ENCODE measurements at places on chromosomes 6 and 20.

DNA sequence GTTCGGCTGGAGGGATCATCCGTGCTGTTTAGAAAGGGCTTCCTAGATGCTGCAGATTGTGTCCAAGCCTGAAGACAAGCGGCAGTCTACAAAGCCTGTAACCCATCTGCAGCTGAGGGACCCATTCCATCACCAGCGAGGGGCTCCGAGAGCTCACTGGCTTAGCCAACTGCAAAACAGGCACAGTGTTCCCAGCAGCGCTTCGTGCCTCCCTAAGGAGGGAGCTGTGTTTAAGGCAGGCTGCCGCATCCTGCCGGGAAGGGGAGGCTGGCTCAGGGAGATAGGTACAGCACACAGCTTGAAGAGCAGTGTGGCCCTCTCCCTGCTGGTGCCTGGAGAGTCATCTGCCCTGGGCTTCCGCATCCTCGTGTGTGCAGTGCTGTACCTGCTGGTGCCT lies 32.4 kb downstream of the DUSP22 start:
- DNase-seq, result no peak

DNA sequence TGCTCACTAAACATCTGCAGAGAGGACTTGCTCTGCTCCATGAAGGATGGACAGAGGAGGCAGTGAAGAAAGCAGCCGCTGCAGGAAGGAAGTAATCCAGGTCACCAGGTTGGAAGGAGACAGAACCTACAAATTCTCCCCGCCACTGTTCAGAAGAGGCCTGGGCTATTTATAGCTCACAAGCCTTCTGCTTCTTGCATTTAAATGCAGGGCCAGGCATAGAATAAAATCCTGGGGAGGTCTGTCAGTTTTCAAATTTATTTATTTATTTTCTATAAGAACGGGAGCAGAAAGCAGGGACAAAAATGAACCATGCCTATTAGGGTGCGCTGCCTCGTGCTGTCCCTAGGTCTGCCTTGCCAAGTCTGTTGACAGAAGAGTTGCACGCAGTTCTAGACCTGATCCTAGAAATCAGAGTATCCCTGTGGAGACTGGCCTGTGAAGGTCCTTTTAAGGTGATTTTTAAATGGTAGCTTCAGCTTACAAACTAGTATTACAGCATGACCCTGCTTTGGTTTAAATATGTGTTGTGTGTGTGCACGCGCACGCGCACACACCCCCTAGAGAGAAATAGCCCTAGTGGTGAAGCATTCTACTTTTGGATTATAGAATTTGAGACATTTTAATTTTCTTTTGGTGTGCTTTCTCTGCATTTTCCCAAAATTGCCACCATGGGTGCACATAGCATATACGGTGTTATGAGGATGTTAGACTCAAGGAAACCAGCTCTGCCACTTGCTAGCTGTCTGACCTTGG lies 19.5 kb downstream of the RIMS4 start:
- DNase-seq, result no peak

GRCh38 chr6:51842061-51842803 lies 245.2 kb downstream of the PKHD1 start:
- DNase-seq, result no peak

DNA sequence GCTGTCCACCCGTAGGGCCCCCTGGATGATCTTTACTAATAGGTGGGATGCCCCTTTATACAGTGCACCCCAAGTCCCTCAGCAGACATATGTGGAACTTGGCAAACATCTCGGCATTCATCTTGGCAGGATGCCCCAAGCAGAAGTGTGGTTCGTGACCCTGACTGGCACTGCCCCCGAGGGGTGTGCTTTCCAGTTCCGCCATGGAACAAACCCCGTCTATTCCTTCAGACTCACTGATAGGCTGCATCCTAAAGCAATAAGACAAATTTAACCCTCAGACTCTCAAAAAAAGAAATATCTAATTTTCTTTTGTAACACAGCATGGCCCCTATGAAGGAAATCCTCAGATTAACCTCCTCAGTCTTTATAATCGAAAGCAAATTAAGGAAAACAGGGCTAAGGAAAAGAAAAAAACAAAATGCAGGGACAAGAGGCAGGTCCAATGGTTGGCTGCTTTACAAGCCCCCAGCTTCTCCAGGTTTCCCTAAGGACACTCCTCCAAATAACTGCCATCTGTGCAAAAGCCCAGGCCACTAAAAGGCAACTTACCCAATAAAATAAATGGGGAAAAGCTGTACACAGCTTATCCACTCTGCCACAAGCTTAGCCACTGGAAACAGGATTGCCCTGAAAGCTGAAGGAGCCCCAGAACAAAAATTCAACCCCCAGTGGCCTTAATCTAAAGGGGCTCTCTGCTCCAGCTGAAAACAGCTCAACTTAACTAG lies 30.5 kb upstream of the RIPK1 start:
- DNase-seq, result no peak

- peak; percentile 90 for DNase-seq
These were observed 108.4 kb downstream of the RTN4IP1 start for GRCh38 chr6:106520711-106521401.
